ENCODE measurements at places on chromosomes 13 and 19.

DNA sequence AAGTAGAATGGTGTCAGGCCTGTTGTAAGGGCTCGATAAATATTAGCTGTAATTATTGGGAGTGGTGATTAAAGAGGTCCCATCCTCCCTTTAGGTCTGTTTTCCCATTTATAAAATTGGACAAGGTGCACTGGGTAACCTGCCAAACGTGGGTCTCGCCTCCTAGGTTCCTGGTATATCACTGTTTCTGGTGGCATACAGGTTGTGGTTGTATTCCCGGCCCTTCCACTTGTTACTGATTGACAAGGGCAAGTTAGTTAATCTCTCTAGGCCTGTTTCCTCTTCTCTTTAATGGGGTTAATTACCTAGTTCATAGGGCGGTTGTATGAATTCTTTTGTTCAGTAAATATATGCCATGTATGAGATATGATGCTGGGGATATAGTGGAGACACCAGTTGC lies 1.5 kb downstream of the PPP2R1A start:
- DNase-seq: no peak

DNA sequence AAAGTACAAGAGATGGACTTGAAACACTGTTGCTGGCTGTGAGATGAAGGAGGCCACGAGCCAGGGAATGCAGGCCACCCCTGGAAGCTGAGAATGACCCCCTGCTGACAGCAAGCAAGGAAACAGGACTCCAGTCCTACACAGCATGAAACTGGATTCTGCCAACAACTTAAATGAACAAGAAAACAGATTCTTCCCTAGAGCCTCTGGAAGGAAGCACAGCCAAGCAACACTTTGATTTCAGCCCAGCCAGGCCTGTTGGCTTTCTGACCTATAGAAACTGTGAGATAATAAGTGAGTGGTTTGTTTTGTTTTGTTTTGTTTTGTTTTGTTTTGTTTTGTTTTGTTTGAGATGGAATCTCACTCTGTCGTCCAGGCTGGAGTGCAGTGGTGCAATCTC lies 105.3 kb upstream of the CACNA1A start:
- no peak for DNase-seq

GRCh38 chr13:33261387-33262061 lies 24.0 kb downstream of the STARD13 start:
- DNase-seq: no peak

- DNase-seq: no peak
These were observed 56.6 kb downstream of the FREM2 start for GRCh38 chr13:38743466-38743865.

GRCh38 chr13:35598790-35599369 lies 122.4 kb upstream of the MAB21L1 start:
- no peak for DNase-seq

GRCh38 chr19:48896191-48896720 lies 2.3 kb downstream of the TULP2 start:
- DNase-seq: no peak

DNA sequence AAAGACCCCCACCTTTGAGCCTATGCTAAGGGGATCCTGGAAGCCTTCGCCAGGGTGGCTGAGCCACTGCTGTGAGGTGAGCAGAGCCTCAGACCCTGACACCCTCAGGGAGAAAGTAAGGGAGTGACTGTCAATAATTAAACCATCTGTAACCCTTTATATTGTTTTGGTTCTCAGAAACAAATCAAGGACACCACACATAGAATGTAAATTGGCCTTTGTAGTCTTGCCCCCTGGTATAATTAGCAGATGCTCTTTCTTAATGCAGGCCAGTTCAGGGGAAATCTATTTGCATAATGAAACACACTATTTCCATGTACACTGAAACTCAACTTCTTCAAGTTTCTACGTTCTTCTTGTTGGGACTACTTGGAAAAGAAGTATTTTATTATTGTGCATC lies 127.7 kb upstream of the EDNRB start:
- DNase-seq: no peak

DNA sequence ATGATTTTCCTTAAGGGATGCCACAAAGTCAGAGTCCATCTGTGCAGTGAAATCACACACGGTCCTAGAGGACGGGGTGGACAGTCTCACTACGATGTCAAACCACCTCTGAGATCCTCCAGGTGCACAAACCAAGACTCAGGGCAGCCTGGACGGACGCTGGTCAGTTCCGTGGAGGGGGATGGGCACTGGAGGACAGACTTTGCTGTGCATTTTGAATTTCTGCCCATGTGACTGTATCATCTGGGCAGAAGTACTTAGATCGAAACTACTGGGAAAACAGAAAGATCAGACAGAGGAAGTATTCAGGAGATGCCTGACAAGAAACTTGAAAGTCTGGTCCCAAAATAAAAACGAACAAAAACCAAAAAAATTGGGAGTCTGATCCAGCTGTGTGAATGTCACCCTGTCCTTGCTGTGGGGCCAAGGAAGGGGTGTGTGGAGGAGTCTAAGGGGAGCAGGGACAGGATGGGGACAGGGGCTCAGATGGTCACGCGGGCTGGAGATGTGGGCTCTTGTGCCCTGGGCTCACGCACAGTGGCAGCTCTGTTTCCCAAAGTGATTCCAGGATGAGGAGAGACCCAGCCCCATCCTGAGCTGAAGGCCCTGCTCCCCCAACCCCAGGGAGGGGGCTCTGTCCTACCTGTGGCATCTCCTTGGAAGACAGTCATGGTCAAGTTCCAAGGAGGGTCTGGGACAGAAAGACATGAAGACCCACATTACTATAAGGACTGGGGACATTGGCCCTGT lies 1.5 kb downstream of the SIGLEC8 start:
- DNase-seq: no peak

GRCh38 chr13:88042489-88042888 lies 371.3 kb downstream of the SLITRK5 start:
- no peak for DNase-seq

- DNase-seq: no peak
These were observed 1.3 kb downstream of the CCDC8 start for GRCh38 chr19:46411925-46412649.

DNA sequence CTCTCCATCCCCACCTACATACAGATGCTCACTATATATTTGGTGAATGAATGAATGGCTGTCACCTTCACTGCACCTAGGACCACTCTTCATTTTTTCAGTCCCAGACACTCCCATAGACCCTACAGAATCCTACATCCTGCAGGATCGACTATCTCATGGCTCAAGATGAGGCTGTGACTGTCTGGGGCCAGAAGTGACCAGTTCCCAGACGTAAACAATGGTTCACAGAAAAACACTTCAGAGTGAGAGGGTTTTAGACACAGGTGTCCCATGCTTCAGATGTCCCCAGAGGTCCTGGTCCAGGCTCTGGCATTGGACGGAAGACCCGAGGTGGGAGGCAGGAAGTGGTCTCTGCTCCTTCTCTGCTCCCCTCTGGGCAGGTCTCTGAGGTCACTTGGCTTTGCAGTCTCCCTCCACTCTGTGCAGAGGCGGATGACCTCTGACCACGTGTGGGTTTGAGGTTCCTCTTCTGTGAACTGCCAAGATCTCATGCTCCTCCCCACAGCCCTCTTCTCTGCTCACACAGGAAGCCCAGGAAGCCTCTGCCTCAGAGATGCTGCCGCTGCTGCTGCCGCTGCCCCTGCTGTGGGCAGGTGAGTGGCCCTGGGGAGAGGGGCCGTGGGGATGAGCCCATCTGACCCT lies 24.9 kb downstream of the SIGLEC7 start:
- no peak for DNase-seq

DNA sequence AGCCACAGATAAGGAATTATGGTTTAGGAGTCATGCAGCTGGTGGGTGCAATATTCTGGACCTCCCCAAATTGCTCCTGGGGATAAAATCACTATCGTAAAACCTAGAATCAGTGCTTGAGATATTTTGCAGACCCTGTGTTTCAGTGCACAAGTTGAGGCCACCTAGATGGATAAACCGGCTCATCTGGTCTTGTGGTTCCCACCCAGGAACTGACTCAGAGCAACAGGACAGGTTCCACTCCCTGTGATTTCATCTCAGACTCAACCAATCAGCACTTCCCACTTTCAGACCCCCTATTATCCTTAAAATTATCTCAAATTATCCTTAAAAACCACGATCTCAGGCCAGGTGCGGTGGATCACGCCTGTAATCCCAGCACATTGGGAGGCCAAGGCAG lies 21.0 kb downstream of the FBXL12 start:
- DNase-seq: no peak

- DNase-seq: no peak
These were observed 24.3 kb downstream of the C13orf46 start for GRCh38 chr13:113949546-113949945.

GRCh38 chr13:78589206-78589605 lies 14.1 kb downstream of the POU4F1 start:
- no peak for DNase-seq
